Stimulated activated CD8-positive, alpha-beta memory T cell treated with anti-CD3 and anti-CD28 coated beads, Interleukin-2, amount 100 ng/mL, for 48 hours (primary cell): ENCODE measurements at places on chromosomes 1 and 21.

- no peak for DNase-seq
Observed at GRCh38 chr1:248858096-248858890, 592 bp downstream of the ZNF692 start.

GRCh38 chr1:20074725-20075171, 4.8 kb downstream of the PLA2G5 start:
- DNase-seq = no peak

DNA sequence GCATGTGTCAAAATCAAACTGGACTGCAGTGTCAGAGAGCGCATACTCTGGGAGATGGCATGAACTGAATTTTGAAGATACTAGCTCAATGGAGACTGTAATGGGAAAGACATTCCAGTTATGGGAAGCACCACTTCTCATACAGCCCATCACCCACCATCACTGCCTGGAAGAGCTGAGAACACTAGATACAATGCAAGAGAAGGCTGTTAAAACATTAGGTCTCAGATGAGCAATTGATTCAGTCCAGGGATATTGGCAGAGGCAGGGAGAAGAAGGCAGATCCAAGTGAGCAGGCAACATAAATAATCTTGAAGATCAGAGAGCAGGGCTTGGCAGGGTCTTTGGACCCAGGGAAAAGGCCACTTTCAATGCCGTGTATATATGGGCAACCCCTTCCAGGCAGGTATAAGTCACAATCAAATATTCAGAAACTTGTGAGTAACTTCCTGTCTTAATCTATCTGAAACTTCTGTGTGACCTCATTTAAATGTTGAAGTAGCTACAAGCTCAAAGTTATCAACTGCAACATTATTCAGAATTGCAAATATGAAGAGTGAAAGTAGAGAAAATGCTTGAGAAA, 290.3 kb upstream of the SGIP1 start:
- DNase-seq = no peak

- DNase-seq = no peak
Observed at GRCh38 chr21:42461185-42461520, 34.9 kb downstream of the RSPH1 start.

- no peak for DNase-seq
Observed at GRCh38 chr1:187408212-187409004, 579.7 kb downstream of the PLA2G4A start.
